Kidney epithelial cell (primary cell): ENCODE measurements at places on chromosomes 4 and X. TPM values are rescaled to one million over a fixed set of nuclear protein-coding genes. Genes with fewer than 3 reads are reported as not detected.
A peak's percentile ranks its signal among the peaks of the same experiment; 100 is the strongest.

The CTAG2 gene
- total RNA-seq, result not detected in 2 replicates

The CENPVL2 gene
- total RNA-seq, result 0.96 TPM in 1 of 2 replicates, not detected in the other

DNA sequence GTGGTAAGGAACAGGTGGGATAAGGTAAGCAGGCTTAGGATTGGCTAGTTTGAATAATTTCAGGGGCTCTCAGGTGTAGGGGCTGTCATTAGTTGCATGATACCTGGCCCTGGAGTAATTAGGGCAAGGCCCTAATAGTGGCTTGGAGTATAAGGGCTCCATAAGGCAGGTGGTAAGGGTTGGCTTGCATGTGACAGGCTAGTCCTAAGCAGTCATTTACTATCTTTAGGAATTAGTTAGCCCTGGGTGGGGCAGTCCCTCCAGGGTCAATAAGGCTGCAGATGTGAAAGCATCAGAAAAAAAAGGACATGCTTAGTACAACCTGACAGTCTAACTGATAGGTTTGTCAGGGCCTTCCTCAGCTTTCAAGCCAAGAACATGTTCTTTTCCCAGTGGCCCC is 7.8 kb upstream of the TMPRSS11D start:
- DNase-seq, result no peak

The DIPK2B gene
- not detected in 2 replicates for total RNA-seq

GRCh38 chrX:66602381-66602938 is 36.4 kb downstream of the EDA2R start:
- DNase-seq, result no peak

DNA sequence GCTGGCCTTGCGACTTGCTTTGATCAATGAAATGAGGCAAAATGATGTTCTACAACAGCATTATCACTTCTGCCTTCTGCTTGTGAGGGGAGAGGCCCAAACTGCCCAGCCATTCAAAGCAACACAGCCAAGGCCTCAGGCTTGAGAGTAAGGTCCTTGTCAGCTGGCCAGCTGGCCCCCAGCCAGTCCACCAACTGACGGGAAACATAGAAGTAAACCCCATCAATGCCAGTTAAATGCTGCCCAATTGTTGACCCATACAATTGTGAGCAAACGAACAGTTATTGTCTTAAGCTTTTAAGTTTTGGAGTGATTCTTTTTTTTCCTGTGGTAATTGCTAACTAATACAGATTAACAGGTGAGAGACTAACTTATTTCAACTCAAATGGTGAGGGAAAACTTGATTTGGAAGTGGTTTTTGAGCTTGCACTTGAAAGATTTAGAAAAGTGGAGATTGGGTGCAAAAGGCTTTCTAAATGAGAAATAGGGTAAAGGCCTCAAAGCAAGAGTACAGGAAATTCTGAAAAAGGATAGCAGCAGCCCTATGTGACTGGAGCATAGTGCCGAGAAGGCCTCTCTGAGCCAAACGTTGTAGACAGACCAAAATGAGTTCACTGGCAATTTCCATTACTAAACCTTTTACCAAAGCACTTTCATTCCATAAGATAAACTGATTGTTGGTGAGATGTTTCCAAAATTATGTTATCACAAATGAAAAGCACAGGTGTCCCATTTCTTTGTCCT is 66.9 kb downstream of the ARHGEF38 start:
- DNase-seq, result peak; percentile 34
